ENCODE measurements at places on chromosomes 7 and 10.

GRCh38 chr10:79938728-79939406 lies 10.0 kb downstream of the SFTPD start:
- DNase-seq, result no peak

DNA sequence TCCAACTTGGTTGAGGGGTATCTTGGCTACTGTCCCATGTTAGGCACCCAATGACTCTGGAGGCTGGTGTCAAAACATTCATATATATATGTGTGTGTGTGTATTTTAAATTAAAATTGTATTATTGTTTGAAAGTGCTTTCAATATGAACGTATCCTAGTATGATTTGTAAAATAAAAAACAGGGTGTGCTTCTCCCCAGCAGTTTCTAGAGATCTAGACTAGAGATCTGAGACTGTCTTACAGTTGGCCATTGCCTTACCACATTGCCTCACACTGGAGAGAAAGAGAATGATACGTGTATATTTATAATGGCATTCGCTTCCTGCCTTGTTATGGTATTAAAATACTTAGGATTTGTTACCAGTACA lies 1.2 kb downstream of the BAG3 start:
- DNase-seq, result no peak

- DNase-seq, result no peak
Observed at GRCh38 chr10:105351187-105351586, 710.1 kb downstream of the SORCS3 start.

GRCh38 chr7:116037401-116037800 lies 6.8 kb upstream of the TFEC start:
- no peak for DNase-seq

DNA sequence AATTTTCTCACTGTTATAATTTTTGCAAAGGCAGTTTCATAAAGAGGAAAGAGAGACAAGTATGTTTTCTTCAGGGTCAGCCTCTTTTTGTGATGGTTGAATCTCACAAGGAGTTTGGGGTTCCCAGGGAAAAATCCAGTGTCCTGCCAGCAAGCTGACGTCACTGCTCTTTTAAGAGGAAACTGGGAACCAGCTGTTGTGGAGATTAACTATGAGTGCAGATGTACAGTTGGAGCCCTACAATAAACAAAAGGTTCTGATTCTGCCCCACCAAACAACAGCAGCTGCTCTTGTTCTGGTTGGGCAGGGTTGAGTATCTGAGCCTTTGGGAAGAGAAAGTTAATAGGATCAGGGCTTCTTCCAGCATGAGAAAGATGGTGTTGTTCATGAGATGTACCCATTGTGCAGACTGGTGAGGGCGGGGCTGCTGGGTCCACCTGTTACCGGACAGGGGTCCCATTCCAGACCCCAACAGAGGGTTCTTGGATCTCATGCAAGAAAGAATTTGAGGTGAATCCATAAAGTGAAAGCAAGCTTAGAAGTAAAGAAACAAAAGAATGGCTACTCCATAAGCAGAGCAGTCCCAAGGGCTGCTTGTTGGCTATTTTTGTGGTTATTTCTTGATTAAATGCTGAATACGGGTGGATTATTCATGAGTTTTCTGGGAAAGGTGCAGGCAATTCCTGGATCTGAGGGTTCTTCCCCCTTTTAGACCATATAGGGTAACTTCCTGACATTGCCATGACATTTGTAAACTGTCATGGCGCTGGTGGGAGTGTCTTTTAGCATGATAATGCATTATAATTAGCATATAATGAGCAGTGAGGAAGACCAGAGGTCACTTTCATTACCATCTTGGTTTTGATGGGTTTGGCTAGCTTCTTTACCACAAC lies 12.5 kb downstream of the PRF1 start:
- DNase-seq, result no peak

DNA sequence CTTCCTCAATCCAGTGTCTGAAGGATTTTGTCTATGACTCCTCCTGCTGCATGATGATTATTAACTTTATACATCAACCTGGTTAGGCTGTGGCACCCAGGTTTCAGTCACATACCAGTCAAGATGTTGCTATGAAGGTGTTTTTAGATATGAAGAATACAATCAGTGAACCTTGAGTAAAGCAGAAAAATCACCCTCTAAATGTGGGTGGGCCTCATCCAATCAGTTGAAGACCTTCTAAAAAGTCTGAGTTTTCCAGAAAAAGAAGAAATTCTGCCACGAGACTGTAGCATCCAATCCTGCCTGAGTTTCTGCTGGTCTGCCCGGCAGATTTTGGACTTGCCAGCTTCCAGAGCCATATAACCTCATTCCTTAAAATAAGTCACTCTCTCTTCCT lies 126.1 kb upstream of the FRMD4A start:
- no peak for DNase-seq

- no peak for DNase-seq
Observed at GRCh38 chr7:126727930-126728391, 524.8 kb downstream of the GRM8 start.

DNA sequence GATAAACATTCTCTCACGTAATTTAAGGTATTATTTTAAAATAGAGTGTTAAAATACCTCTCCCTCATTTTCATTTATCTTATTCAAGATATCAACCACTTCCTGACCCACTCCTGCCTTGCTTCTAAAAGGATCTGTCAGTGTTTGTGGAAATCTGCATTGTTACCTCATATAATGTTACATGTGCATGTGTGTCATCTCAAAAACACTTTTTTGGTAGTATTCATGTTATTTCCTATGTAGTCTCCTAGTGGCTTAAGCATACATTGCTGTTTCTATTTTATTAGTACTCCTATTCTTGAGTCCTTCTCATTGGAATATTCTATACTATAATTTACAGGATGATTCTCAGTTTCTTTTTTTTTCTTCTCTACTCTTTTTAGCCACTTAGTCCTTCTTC lies 1360.7 kb upstream of the CELF2 start:
- no peak for DNase-seq

GRCh38 chr7:45717537-45718235 lies 143.5 kb downstream of the ADCY1 start:
- no peak for DNase-seq

DNA sequence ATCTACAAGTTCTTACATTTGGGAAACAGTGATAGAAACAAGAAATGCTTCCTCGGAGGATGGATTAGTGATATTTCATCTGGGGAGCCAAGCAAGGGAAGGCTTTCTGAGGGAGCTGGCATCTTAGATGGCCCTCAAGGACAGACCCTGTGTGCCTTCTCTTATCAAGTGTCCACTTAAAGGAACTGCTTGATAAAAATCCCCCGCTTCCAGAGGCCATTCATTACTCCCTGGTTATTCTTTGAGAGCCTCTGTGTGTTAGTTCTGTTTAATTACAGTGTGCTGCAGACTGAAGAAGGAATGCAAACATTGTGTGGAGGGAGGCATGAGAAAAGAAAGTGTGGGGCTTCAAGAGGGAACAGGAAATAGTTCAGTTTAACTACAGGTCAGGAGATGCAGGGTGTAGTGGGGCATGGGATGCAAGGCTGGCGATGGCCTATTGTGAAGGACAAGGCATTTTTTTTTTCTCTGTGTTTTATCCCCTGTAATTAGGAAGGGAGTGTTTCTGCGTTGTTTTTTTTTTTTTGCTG lies 145.4 kb downstream of the SNX10 start:
- DNase-seq, result no peak

DNA sequence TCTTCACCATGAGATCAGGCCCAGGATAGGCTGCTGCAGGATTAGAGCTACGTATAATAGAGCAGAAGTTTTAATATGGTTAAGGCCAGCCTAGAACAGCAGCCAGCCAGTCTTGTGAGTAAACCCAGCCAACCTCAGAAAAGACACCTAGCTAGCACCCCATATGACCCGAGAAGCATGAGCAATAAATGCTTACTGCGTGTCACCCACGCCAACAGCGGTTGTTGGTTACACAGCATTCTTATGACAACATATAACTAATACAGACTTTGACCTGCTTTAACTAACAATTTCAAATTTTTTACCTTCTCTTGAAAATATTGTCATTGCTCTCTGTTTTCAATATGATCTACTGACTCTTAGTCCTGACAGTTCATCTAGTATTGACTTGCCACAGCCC lies 105.7 kb downstream of the HBP1 start:
- no peak for DNase-seq

DNA sequence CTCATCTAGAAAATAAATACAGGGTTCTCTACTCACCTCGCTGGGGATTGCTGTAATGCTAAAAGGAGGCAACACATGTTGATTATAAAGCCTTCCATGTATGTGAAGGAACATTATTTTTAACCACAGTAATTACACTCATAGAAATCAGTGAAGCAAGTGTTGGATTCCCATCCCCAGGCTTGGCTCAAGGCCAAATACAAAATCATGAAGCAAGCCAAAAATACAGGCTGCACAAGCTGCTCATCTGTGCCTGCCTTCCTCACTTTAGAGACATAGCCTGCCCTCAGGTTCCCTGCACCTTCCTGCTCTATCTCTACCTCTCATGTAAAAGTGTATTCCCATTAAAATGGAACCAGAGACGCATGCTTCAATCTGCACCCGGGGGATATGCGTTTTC lies 1077.1 kb upstream of the C7orf33 start:
- no peak for DNase-seq

DNA sequence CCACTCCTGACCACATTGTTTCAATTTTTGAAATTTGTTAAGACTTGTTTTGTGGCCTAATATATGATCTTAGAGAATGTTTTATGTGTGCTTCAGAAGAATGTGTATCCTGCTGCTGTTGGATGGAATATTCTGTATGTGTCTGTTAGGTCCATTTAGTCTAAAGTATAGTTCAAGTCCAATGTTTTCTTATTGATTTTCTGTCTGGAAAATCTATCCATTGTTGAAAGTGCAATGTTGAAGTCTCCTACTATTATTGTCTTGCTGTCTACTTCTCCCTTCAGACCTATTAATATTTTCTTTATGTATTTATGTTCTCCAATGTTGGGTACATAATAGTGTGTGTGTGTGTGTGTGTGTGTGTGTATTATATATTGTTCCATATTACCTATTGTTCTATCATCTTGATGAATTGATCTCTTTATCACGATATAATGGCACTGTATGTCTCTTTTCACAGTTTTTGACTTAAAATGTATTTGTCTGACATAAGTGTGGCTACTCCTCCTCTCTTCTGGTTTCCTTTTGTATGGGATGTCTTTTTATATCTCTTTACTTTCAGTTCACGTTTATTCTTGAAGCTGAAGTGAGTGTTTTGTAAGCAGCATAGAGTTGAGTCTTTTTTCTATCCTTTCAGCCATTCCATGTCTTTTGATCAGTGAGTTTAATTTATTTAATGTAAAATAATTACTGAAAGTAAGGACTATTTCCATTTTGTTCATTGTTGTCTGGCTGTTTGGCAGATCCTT lies 61.3 kb downstream of the AKR1D1 start:
- DNase-seq, result no peak

Data from stimulated activated CD4-positive, alpha-beta T cell treated with anti-CD3 and anti-CD28 coated beads, Interleukin-1b, Interleukin-23, amount 100 ng/mL, for 1 hour (primary cell).